Activated T-helper 1 cell treated with Interleukin-2 at 50 U/mL for 16 hours (primary cell): ENCODE measurements at places on chromosomes 7 and 10.

DNA sequence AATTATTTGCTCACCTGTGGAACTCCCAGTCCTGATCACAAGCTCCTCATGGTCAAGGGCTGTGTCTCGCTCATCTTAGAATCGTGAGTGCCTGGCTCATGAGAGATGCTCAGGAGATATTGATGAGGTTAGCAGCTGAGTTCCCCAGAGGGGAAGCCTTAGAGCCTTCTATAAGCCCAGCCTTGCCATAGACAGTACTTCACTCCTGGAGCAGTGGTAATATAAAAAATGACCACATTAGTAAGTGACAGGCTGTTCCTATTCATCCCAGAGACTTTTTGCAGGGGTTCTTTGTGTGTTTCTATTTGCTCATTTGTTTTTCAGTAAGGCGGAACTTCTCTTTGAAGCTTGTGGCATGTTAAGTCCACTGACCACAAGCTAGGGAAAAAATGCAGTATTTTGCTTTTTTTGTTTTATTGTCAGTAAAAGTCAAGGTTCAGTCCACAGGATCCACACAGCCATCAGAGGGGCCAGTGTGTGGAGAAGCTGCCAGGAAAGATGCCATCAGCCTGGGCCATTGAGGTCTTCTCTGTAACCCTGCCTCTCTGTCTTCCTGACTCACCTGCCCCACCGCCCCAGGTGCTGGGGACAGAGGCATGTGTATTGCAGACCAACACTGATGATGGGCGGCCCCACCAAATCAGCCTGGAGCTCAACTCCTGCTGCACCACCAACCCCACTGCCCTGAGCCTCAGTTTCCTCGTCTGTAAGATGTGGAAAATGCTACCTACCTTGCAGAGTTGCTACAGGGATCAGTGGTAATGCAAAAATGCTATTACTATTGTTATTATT, 36.4 kb upstream of the JCAD start:
- no peak for DNase-seq

- DNase-seq: no peak
Measured at GRCh38 chr10:131677671-131678070, 223.1 kb upstream of the PPP2R2D start.

DNA sequence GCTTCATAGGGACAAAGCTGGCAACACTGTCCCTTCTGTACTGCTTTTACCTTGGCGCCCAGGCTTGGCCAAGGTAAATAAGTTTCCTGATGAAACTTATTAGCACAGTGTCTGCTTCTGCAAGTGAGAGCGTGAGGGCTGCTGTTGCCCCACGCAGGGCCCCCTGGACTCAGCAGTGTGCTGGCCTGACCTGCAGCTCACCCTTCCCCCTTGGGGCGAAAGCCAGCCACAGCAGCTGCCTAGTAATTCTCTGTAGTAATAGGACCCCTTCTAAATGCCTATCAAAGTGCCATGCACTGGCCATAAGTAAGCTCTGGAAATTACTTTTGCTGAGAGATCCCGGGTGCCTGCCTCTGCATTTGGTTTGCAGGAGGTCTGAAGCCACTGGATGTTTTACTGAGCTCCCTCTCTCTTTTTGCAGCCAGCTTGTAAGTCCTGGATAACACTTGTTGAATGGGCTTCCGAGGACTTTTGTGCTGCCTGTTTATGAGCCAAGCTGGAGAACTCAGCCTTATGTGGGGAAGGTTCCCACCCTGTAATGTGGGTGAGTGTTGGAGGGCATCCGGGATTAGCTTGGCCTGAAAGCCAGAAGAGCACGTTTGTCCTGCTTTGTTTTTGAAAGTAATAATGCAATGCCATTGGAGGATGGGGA, 293.9 kb downstream of the C7orf25 start:
- no peak for DNase-seq

GRCh38 chr7:10646194-10646593, 327.5 kb upstream of the PHF14 start:
- no peak for DNase-seq

- no peak for DNase-seq
Measured at GRCh38 chr7:100680576-100681271, 7.2 kb downstream of the GNB2 start.

DNA sequence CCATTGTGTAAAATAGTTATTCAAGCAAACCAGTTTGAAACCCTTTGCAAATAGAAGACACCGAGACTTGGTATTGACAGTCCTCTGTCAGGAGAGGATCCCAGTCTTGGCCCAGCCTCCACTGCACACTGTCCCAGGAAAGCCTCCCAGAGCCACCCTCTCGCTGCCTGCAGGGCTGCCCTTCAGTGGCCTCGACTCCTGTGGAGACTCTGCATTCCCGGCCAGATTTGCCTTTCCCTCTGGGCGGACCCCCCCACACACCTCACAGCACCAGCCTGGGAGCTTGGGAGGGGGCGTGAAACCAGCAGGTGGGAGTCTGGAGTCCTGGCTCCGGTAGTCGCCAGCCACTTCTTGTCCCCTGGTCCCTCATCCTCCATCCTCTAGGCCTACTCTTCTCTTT, 48.7 kb downstream of the GRK5 start:
- DNase-seq: no peak

GRCh38 chr10:5977471-5978229, at the start of gene IL15RA:
IL15RA (minus strand) TSS chr10:5977543; CDS start chr10:5977492, 51 bp downstream.
- peak; percentile 71 for DNase-seq

GRCh38 chr7:70525991-70526390, 606.0 kb upstream of the GALNT17 start:
- no peak for DNase-seq

GRCh38 chr7:50068850-50069551, 24.0 kb downstream of the ZPBP start:
- no peak for DNase-seq

DNA sequence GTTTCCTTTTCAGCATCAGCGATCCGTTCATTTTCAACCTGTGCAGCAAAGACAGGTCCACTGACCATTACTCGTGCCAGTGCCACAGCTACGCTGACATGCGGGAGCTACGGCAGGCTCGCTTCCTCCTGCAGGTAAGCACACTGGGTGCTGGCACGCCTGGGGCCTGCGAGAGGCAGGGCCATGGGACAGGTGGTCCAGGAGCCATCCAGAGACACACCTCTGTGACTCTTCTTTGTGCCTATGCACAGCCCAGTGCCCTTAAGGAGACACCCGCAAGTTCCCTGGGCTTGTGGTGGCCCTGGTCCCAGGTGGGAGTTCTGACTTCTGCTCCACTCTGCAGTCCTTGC, 42.2 kb downstream of the LRRC18 start:
- DNase-seq: no peak

- no peak for DNase-seq
Measured at GRCh38 chr10:74437822-74438221, 286.8 kb downstream of the ADK start.

- DNase-seq: no peak
Measured at GRCh38 chr7:129122751-129123509, 21.6 kb upstream of the TSPAN33 start.

- DNase-seq: no peak
Measured at GRCh38 chr10:23535381-23535780, 96.5 kb downstream of the OTUD1 start.

DNA sequence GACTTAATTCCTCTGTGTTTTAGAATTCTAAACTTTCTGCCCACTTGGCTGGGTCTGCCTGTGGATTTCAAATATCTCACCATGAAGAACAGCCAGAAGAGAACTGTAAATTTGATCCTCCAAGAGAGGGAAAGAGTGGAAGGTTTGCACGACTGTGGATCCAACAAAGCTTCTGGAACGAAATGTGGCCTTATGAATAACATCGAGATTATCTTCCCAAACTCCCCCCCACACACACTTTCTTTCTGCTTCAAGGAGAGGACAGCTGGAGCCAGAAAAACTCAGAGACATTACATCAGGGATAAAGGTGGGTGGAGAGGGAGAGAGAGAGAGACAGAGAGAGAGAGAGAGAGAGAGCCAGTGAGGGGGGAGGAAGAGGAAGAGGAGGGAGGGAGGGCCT, 570.1 kb upstream of the MGMT start:
- DNase-seq: no peak

DNA sequence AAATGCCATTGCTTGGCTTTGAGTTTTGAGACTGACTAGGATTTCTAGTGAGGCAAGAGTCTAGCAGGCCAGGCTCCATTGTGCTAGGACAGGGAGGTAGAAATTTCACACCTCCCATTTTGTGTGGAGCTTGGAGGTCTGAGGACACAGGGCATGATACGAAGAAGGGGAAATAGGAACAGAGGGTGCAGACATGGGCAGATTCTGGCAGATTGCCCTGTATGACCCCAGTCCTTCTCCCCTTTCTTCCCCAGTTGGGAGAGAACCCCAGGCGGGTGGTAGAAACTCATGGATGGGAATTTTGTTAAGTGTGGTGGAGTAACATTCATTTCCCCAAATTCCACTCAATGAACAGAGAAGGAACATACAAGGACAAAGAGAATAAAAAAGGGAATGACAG, 54.4 kb downstream of the RAMP3 start:
- no peak for DNase-seq

DNA sequence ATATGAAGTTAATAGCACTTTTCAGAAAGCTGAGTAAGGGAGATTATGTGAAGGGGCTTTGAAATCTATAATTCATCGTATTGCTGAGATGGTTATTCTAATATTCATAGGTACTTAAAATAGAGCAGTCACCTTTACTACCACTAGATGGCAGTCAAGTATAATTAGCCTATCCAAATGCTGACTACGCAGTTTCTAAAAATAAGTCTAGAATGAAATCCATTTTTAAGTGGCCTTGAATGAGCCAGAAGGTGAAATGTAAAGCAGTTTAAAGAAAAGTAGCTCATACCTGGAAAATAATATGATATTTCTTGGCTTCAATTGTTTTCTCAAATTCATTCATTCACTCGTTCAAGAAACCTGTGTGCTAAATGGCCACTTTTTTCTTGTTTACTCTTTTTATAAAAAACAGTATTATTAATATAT, 1277.1 kb downstream of the GATA3 start:
- no peak for DNase-seq

GRCh38 chr10:111481866-111482265, 405.0 kb downstream of the ADRA2A start:
- DNase-seq: no peak

- DNase-seq: no peak
Measured at GRCh38 chr7:109582211-109582610, 1012.5 kb downstream of the DNAJB9 start.

- DNase-seq: peak; percentile 50
Measured at GRCh38 chr10:43407148-43407575, 1.8 kb downstream of the HNRNPF start.

DNA sequence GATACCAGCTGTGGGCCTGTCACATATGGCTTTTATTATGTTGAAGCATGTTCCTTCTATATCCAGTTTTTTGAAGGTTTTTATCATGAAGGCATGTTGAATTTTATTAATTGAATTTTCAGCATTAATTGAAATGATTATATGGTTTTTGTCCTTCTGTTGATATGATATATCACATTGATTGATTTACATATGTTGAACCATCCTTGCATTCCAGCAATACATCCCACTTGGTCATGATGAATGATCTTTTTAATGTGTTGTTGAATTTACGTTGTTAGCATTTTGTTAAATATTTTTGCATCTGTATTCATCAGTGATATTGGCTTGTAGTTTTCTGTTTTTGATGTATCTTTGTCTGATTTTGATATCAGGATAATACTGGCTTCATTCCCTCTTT, 21.2 kb downstream of the PRSS37 start:
- DNase-seq: no peak

DNA sequence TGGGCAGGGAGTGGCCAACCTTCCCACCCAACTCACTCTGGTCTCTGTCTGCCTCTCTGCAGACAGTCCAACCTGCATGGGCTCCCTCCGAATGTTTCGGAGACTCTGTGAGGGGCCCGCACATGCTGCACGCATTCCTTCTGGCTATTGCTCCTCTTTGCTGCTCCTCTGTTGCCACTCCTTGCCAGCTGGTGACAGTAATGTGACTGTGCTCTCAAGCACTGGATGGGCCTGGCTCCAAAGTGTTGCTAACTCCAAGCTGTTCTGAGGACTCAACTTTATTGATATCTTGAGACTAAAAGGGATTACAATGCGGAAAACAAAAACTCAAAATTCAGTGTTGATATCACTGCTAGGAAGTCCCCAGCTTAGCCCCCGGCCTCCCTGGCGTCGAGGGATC, 105.4 kb upstream of the KIF5B start:
- no peak for DNase-seq

DNA sequence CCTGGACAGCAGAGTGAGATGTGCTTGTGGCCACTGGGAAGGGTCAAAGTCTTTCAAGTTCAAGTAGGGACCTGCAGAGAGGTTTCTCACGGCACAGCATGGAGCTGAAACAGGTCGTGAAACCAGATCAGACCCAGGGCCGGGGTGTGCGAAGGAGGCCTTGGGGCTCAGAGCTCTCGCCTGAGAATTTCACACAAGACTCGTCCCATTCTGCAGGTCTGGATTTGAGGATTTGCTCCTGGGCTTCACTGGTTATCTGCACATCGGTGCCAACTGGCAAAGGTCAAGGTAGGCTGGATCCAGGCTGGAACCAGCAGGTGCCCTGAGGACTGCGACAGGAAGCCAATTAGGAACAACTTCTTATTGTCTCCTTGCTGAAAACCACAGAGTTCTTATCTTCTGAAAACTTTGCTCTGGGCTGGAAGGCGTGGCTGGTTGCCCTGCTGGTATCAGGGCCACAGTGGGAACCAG, 24.0 kb upstream of the GTF2I start:
- no peak for DNase-seq

- no peak for DNase-seq
Measured at GRCh38 chr7:97731736-97732564, at the start of gene TAC1. TAC1 (plus strand) TSS chr7:97732086; CDS start chr7:97732613, 527 bp downstream.

DNA sequence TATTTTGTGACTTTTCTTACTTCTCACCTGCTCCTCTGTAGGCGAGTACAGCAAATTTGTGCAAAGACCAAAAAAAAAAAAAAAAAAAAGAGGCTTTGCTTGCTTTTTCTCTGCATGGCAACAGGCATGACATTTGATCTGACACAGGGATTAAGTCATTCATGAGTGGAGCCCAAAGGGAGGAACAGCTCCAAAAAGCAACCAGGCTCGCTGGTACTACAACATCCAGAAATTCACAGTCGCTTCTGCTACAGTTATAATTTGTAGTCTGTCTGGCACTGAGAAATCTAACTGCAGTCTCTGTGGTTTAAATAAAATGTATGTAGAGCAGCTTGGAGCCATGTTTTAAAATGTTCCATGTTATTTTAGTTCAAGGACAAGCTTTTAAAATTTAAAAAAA, 31.7 kb downstream of the MKX start:
- no peak for DNase-seq

DNA sequence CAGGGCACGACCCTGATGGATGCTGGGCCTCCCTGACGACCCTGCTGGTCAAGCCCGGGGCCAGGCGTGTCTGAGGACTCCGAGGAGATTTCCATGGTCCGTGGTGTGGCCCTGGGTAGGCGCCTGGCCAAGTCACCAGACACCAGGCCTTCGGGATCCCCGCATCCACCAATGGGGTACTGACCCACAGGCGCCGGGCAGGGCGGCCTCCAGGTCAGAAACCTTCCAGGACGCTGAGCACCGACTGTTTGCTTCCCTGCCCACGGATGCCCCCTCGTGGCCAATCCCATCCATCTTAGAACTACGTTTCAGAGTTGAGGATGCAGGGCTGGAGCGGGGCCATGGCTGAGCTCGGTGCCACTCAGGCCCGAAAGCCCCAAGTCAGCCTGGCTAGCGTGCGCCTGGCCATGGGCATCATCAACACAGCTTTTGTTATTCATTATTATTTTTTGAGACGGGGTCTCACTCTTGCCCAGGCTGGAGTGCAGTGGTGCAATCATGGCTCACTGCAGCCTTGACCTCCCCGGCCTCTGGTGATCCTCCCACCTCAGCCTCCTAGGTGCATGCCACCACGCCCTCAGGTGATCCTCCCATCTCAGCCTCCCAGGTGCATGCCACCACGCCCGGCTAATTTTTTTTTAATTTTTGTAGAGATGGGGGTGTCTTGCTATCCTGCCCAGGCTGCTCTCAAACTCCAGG, 7.1 kb upstream of the AMZ1 start:
- peak; percentile 17 for DNase-seq

GRCh38 chr7:77827999-77828398, 29.4 kb downstream of the PHTF2 start:
- DNase-seq: no peak
